Esophagus squamous epithelium (tissue), 5 donors: ENCODE measurements at places on chromosomes 3 and 15.
A peak's percentile ranks its signal among the peaks of the same experiment; 100 is the strongest.

DNA sequence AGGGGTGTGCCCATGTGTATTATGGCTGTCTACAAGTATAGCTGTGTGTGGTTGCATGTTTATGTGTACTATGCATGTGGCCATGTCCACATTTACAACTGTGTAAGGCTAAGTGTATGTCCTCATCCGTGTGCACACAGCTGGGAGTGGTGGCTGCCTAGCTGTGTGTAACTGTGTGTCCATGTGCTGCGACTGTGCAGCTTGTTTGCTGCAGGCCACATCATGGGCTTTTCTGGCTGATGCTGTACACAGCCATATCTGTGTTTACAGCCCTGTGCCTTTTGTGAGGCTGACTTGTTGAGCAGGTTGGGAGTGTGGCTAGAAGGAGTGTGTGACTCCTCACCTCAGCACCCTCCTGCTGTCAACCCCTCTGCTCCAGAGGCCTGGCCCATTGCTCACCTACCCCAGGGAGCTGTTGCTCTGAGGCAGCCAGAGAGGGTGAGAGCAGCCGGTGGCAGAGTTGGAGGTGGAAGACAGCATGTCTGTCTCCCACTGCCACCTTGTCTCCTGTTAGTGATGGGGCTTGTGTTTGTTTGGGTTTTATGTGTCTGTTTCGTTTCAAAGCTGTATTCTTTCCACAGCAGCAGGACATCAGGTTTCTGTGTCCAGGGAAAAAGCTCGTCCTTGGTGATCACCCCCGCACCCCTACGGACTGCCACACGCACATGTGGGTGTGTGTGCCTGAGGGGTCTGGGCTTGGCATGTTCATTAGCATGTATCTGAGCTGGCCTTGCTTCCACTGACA lies 1.4 kb upstream of the GRM2 start:
- H3K4me3 ChIP-seq = no peak overlapping the region
- H3K27me3 ChIP-seq = no peaks in the 10 kb centered on the region
- peaks cover 15% of the 10 kb centered on the region for H3K4me1 ChIP-seq
- H3K36me3 ChIP-seq = peaks cover 11% of the 10 kb centered on the region
- no peak for DNase-seq
- H3K27ac ChIP-seq = no peak overlapping the region

DNA sequence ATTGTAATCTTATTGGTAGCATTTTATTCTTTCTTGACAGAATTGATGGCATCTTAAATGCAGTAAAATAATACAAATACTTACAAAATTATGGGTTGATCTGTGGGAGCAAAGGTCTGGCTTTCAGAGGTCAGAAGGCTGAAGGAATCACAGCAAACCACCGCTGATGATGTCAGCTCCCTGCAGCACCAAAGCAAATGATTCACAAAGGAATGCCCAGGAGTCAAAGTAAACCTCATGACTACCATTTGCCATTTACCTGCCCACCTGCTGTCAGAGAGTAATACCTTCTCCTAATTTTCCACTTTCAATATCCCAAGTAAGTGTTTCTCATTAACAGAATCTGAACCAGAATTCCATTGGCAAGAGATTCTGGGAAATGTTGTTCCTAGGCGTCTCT lies 46.1 kb downstream of the CPA3 start:
- DNase-seq = no peak
- H3K27ac ChIP-seq = no peak overlapping the region

DNA sequence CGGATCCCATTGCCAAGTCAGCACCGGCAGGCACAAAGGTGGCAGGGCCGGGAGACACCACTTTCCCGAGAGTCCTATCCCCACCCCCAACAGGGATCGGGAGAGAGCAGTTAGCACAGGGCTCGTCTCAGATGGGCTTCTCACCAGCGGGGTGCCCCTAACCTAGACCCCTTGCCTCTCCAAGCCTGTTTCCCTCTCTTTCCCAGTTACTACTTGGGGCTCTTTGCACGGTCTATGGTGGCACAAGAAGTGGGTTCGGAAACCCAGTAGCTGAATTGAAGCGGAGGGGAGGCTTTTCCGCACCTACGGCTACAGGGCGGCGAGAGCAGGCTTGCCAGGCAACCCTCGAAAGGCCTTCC lies 383 bp upstream of the EFCC1 start:
- peak overlapping the region; percentile 56 for H3K4me3 ChIP-seq
- peak overlapping the region; percentile 88 for H3K27ac ChIP-seq
- peaks cover 8% of the 10 kb centered on the region for H3K27me3 ChIP-seq
- no peaks in the 10 kb centered on the region for H3K36me3 ChIP-seq
- no peak for DNase-seq

GRCh38 chr3:170792471-170792870 lies 77.5 kb downstream of the RPL22L1 start:
- no peak overlapping the region for H3K4me3 ChIP-seq
- H3K36me3 ChIP-seq = no peaks in the 10 kb centered on the region
- DNase-seq = no peak
- H3K27ac ChIP-seq = no peak overlapping the region
- H3K27me3 ChIP-seq = no peaks in the 10 kb centered on the region

- no peak overlapping the region for H3K27ac ChIP-seq
- H3K4me1 ChIP-seq = no peaks in the 10 kb centered on the region
- no peak overlapping the region for H3K4me3 ChIP-seq
- no peak for DNase-seq
- no peaks in the 10 kb centered on the region for H3K27me3 ChIP-seq
These were observed 9.4 kb downstream of the NMNAT3 start for GRCh38 chr3:139668332-139668731.

- H3K27ac ChIP-seq = no peak overlapping the region
- no peak for DNase-seq
These were observed 102.3 kb downstream of the PIK3CB start for GRCh38 chr3:138732456-138732855.

- H3K27ac ChIP-seq = no peak overlapping the region
- no peak overlapping the region for H3K4me3 ChIP-seq
- no peaks in the 10 kb centered on the region for H3K27me3 ChIP-seq
- no peaks in the 10 kb centered on the region for H3K36me3 ChIP-seq
- DNase-seq = no peak
These were observed 111.3 kb upstream of the BCL6 start for GRCh38 chr3:187856555-187856954.

DNA sequence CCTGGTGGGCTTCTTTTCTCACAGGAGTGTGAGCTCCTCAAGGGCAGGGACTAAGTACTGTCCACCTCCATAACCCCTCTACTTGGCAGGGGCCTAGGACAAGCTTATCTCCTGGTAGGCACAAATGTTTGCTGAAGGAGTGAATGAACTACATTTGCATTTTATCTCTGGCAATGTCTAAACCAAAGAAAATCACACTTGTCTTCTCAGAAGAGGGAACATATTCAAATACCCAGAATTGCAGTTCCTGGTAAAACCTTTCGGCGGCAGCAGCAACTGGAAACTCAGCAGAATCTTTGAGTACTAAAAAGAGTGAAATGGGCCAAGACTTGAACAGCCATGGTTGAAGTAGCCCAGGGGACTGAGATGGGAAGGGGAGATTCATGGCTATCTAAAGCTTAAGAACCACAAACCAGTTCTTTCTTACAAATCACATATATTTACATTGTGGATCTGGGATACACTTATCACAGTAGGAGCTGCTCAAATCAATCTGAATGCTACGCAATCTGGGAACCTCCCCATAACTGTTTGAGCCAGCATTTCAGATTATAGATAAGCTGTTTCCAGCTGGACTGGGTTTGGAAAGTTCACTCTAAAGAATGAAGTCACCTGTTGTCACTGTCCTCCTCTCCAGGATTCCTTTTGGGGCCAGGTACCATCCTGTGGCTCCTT lies 18.7 kb upstream of the PTPN9 start:
- H3K4me3 ChIP-seq = no peak overlapping the region
- no peak overlapping the region for H3K27ac ChIP-seq
- no peak for DNase-seq
